DMS53 (cell line): ENCODE measurements at places on chromosomes 2 and 18.

DNA sequence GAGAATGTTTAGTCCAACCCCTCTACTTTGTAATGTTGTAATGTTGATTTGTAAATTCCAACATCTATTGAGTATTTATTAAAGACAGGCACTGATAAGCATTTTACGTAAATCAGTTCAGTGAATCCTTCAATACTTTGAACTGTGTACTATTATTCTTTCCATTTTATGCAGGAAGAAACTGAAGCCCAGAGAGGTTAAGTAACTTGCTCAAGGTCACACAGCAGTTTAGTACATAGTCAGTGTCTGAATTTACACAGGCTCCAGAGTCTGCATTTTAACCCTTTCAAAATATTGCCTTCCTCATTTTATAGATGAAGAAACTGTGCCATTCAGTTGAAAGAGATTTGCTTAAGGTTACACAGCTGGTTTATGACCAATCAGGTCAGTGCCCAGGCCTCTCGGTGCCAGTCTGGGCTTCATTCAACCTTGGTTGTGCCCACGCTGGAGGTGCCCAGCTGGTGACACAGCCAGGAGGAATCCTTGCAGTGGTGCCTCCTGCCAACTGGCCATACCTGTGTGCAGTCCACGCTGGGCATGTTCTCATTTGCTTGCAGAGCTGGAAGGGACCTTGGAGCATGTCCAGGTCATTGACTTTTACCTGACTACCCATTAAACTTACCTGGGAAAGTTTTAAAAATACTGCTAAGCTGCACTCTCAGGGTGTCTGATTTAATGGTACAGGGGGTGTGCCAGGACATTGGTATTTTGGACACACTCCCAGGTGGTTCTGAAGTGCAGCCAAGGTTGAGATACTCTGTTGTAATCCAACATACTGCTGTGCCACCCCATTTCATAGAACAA lies 74.3 kb upstream of the CYRIA start:
- no peak for DNase-seq

- no peak for DNase-seq
These were observed 1.4 kb upstream of the ACTG2 start for GRCh38 chr2:73891276-73891901.

DNA sequence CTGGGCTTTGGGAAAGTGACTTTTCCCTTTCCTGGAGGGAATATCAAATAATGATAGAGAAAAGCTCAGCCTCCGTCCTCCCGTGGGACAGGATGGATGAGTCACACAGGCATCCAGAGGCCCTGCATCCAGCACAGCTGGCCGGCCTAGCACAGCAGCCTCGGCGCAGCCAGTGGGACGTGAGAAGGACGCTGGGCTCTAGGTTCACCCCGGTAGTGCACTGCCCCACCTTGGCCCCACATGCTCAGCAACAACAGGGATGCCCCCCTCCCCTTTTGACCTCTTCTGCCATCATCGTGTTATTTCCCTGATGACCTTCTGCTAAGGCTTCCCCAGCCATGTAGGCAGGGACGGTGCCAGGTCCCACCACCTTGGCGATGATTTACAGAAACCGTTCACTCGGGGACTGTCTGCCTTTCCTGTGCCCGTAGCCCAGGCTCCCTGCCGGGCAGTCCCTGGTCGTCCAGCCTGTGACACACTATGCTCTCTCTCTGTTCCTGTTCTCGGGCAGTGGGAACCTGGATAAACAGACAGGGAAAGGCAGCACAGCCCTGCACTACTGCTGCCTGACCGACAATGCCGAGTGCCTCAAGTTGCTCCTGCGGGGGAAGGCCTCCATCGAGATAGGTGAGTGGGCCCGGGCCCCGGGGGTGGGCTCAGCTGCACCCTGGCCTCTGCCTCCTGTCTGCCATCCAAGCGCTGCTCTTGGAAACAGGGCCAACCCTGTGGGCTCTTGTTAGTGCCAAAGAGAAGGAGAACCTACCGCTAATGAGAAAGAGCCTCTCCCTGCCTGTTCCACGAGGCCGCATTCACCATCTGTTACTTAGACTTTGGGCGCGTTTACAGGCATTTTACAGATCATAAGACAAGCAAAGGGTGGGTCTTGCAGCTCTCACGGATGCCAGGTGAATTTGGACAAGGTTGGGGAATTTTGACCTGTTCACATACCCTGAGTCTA lies 44.6 kb downstream of the ITGB1BP1 start:
- DNase-seq = peak; percentile 16

- peak; percentile 61 for DNase-seq
These were observed 233.4 kb downstream of the AGPS start for GRCh38 chr2:177625744-177626650.

DNA sequence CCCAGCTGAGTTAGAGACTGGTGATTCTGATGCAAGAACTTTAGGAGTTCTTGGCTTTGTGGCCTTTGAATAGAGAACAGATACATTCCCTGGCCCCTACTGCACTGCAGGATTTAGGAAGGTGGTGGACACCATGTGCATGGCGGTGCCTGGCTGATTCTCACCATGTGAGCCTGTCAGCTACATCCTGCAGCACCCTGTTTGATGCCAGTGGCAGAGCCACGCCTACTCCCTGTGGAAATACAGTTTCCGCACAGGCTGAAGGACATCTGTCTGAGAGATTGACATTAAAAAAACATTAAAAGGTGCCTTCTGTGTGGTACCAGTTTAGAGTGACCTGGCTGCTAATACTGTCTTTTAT lies 50.0 kb downstream of the KCNE4 start:
- DNase-seq = no peak

DNA sequence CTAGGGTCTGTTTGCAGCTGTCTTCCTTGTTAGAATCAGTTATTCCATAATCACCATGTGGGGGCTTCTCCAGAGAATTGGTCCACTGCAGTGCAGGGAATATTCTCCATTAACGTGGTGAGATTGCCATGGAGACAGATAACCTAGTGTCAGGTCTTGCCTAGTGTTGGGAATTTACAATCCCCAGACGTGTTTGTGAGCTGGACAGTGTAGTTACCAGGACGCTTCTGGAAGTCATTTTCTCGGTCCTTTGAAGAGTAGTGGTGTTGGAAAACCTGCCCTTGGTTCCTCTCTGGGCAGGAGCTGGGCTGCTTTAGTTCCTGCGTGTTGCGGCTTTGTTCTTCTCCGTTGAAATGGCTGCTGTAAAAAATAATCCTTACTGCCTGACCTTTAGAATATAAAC lies 68.8 kb upstream of the LYPD6B start:
- DNase-seq = no peak

GRCh38 chr2:141630407-141630930 lies 500.3 kb downstream of the LRP1B start:
- DNase-seq = no peak

DNA sequence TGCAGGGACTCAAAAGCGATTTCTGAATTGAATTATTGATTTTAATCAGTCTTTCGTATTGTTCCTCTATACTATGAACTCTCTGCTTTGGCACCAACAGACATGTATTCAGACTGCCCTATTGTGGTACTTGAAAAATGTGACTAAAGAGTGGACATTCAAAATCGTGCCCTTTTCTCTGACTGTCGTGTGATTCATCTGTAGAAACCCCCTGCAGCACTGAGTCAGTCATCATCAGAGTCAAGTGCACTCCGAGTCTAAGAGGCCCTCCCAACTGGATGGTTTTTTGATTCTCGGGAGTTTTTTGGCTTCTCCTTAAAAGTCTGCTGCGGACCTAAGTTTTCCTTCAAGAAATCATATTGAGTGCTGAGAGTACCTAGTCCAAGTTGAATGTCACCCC lies 96.4 kb upstream of the FOSL2 start:
- no peak for DNase-seq

GRCh38 chr18:59501920-59502273 lies 142.8 kb upstream of the LMAN1 start:
- DNase-seq = no peak

GRCh38 chr2:27379836-27380625 lies 503 bp downstream of the ZNF513 start:
- DNase-seq = peak; percentile 70

GRCh38 chr2:127455566-127456493 lies 37.6 kb downstream of the PROC start:
- peak; percentile 70 for DNase-seq

- DNase-seq = no peak
These were observed 633 bp upstream of the PPIG start for GRCh38 chr2:169583518-169583917.

GRCh38 chr2:171836146-171836910 lies 57.7 kb downstream of the SLC25A12 start:
- DNase-seq = no peak

GRCh38 chr2:144625626-144626025 lies 105.7 kb upstream of the ZEB2 start:
- no peak for DNase-seq

DNA sequence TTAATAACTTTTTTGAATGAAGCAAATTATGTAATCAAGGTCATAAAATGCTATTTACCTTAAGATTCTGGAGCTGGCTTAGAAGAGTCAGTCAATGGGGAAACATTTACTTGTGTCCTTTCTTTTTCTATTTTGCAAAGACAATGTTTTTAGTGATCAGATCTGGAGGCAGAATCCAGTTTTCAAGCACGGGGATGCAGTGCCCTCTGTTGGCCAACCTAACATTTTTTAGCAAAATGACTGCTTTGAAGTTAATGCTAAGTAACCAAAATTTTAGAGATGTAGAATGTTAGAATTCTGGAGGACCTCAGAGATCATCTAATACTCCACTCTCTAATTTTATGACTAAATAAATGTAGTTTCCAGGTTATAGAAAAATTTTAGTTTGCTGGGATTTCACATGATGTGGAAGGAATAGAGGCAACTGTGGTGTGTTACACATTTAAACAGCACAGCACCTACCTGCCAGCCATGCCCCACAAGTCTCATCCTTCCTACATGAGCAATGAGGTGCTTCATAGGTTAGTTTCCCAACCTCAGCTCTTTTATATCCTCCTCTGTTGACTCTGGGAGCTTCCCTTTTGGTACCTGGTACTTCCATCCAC lies 23.6 kb upstream of the SLC9A4 start:
- DNase-seq = peak; percentile 70

GRCh38 chr2:229947544-229947943 lies 25.2 kb downstream of the FBXO36 start:
- DNase-seq = no peak

GRCh38 chr18:23943903-23944624 lies 70.5 kb upstream of the TTC39C start:
- peak; percentile 32 for DNase-seq

DNA sequence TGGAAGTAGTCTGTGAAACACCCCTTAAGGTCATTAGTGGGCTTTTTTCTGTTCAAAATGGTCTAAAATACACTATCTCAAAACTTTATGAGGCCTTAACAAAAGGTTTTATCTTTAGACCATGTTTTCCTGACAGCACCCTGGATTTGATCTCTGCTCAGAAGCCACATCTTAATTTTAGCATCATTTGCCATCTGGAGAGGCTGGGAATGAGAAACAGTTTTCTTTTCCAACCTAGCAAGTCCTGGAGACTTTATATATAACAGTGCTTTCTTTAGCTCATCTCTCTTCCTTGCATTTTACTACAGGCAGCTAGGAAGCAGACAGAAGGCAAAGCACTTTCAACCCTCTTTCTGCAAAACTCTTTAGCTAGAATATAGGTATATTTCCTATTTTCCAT lies 62.7 kb upstream of the CYTIP start:
- no peak for DNase-seq

GRCh38 chr2:13481201-13481600 lies 764.5 kb downstream of the TRIB2 start:
- peak; percentile 20 for DNase-seq

DNA sequence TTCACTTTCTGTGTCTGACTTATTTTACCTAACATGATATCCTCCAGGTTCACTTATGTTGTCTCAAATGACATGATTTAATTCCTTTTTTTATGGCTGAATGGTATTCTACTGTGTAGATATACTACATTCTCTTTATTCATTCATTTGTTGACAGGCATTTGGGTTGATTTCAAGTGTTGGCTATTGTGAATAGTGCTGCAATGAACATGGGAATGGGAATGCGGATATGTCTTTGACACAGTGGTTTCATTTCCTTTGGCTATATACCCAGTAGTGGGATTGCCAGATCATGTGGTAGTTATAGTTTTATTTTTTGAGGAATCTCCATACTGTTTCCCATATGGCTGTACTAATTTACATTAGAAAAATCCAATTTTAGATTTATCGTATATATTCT lies 195.4 kb upstream of the KLHL14 start:
- DNase-seq = no peak

DNA sequence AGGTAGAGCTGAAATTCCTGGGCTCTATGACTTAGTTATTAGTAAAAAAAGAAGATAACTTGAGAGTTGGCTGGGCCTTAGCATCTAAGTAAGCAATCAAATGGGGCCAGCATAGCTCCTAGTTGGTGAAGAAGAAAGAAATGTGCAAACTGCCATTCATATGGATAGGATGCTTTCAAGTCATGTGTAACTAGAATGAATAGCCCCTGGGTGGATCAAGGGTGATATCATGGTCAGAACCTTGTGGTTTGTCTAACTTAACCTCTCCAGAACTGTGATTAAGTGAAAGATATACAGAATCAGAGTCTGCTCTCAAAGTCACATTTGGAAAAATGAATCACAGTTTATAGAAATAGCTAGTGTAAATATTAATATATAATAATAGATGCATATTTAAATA lies 198.7 kb upstream of the DTNA start:
- DNase-seq = no peak

DNA sequence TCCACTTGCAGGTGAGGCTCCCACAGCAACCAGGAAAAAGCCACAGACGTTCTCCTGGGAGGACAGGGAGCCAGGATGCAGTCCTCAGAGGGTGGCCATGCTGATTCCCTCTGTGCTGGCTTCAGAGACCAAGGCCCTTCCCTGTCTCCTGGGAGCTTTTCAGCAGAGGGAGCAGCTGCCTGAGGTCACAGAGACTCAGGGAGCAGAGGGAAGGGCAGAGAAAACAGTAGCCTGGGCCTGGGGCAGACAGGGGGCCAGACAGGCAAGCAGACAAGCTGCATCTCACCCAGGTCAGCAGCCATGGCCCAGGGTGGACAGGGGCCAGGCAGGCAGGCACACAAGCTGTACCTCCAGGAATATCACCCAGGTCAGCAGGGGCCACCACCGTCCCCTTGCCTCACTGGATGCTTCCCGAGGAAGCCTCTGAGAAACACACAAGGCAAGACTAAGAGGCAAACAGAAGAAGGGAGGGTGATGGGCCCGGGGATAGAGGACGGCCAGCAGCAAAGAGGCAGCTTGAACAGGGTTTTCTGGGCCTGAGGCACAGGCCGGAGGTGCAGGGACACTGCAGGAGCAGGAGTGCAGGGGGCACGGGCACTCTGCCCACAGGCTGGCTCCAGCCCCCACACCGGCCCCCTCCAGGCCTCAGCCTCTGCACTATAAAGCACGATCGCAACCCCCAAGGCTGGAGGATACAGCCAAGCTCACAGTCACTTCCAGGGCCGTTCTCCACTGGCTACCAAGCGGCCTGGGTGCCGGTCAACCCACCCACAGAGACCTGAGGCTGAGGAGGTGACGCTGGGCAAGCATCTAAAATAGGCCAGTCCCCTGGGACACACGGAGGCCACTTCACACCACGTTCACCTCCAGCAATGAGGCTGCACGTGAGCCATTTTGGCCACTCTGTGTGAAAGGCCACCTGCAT lies 6.1 kb downstream of the SLC66A2 start:
- DNase-seq = no peak

- no peak for DNase-seq
These were observed 243.2 kb upstream of the KCNH7 start for GRCh38 chr2:163081754-163082153.
